ENCODE measurements at places on chromosomes 16 and 17. TPM values are rescaled to one million over a fixed set of nuclear protein-coding genes. Genes with fewer than 3 reads are reported as not detected.

FN3K gene
- 2.7 TPM for total RNA-seq

GSPT1 gene
- 207 TPM for total RNA-seq

STH gene
- total RNA-seq = not detected

KLHL10 gene
- not detected for total RNA-seq

OR3A3 gene
- total RNA-seq = not detected

USB1 gene
- 60.8 TPM for total RNA-seq

MMP25 gene
- total RNA-seq = 12.8 TPM

CSH2 gene
- total RNA-seq = not detected

WNK4 gene
- 0.29 TPM for total RNA-seq

KRT14 gene
- not detected for total RNA-seq

UTS2R gene
- 0.20 TPM for total RNA-seq

ZNF19 gene
- total RNA-seq = 1.7 TPM

KRTAP4-1 gene
- not detected for total RNA-seq

ZNF652 gene
- total RNA-seq = 6.3 TPM

MT3 gene
- 1.9 TPM for total RNA-seq

OSGIN1 gene
- 1.2 TPM for total RNA-seq

BCKDK gene
- 43.6 TPM for total RNA-seq

IRF8 gene
- total RNA-seq = 166 TPM

KCNAB3 gene
- total RNA-seq = 9.9 TPM

MEIOB gene
- total RNA-seq = not detected

NPTX1 gene
- total RNA-seq = 24.2 TPM
